ENCODE measurements at places on chromosomes 12 and 14.

- no peak for DNase-seq
Measured at GRCh38 chr12:29224572-29224971, 75.5 kb downstream of the FAR2 start.

GRCh38 chr12:4954621-4955354 lies 45.1 kb downstream of the KCNA1 start:
- DNase-seq = no peak

- DNase-seq = no peak
Measured at GRCh38 chr12:12839873-12840579, 26.9 kb downstream of the DDX47 start.

GRCh38 chr12:104699489-104700190 lies 242.9 kb downstream of the CHST11 start:
- no peak for DNase-seq

GRCh38 chr14:75426332-75427125 lies 1.3 kb upstream of the JDP2 start:
- DNase-seq = no peak

DNA sequence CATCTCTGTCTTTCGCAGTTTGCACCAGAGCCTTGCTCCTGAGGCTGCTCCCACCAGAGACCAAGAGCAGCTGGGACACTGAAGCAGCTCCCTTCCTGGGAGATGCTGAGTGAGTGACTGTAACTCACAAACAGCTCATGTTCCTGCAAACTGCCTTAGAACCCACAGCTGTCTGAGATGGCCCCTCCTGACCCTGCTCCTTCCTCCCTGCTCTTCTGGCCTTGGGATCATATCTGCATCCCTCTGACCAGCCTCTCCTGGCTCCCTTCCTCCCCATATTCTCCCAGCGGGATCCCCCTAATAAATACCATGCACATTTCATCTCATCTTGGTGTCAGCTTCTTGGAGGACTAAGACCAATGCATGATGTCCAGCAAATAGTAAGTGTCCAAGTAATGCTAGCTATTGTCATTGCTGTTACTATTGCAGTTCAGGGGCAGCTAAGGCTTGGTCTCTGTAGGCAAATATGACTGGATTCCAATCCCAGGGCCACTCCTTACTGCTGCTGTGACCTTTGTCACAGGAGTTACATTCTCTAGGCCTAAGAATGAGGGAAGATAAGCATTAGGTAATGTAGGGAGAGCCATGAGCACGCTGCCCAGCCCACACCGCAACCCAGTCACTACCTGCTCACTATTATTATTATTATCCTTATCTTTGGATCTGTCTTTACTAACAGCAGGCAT lies 47.9 kb downstream of the SYNE3 start:
- no peak for DNase-seq

- DNase-seq = no peak
Measured at GRCh38 chr12:45730084-45730347, 510 bp downstream of the ARID2 start.

- no peak for DNase-seq
Measured at GRCh38 chr12:109721276-109721675, 7.7 kb downstream of the FAM222A start.

GRCh38 chr12:120064054-120064940 lies 52.3 kb downstream of the RAB35 start:
- DNase-seq = no peak

DNA sequence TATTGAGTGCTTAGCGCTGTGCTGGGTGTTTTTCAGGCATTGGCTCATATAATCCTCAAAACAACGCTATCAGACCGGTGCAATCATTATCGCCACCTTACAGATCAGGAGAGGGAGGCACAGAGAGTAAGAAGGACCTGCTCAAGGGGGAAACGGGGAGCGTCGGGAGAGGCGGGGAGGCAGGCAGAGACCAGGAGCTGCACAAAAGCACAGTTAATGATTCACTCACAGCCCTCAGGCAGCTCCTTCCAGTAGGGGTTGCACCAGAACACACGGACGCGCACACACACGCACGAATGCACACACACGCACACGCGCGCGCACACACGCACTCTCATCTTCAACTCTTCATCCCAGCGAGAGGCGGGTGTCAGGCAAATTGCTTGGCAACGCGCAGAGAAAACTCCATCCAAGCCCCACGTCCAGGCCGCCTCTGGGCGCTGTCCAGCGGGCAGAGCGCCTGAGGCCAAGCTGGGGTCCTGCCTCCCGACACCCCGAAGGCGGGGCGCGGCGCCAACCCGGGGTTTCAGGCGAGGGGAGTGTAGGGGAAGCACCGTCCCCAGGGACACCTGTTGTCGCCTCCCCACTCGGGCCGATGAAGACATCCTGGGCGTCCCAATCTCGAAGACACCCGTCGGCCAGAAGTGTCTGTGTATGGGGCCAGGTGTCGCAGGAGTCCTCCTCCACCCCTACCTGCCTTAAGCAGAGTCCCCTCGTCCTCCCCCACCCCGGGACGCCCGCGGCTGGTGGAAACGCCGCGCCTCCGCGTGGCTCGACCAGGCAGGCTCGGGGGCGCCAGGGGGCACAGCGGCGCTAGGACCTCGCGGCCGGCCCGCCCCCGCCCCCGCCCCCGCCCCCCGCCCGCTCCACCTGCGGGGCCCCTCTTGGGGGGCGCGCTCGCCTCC lies 35.5 kb upstream of the STON2 start:
- no peak for DNase-seq

DNA sequence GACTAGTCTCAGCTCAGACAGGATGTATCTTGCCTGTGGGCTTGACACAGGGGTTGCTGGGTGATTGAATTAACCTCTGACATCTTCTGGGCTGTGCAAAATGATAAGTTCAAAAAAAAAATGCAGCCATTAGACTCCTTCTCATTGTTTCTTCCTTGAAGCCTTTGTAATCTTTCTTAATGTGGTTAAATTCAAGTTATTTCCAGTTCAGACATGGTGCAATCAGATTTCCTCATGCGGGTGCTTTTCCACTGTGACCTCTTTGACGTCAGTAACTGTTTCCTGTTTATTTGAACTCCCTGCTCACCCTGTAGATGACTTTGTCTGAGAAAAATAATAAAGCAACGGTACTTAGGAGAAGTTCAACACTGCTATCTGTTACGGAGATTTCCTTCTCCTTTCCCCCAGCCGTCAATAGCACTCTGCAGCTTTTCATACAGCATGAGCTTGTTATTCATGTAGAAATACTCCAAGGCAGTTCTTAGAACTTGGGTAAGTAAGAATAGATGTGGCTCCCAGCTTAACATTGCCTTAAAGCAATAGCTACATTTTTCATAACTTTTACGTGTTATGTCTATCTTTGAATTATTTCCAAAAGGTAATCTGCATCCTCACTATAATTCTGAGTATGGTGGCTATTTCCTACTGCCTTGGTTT lies 155.5 kb downstream of the PRKCH start:
- DNase-seq = peak; percentile 87

DNA sequence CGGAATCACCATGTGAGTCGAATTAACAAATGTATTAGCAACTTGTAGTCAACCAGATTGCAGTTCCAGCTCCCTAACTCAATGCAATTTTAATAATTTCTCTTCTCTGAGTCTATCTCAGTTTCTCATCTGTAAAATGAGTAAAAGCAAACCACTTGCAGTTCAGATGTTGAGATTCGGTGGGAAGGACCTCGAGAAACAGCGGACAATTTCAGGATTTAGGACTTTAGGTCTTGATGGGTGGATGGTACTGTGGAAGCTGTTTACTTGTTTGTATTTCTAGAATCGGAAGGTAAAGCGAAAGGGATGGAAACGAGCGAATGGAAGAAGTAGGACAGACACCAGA lies 510 bp upstream of the TTC8 start:
- DNase-seq = no peak

GRCh38 chr14:55139141-55139540 lies 10.1 kb downstream of the LGALS3 start:
- no peak for DNase-seq

DNA sequence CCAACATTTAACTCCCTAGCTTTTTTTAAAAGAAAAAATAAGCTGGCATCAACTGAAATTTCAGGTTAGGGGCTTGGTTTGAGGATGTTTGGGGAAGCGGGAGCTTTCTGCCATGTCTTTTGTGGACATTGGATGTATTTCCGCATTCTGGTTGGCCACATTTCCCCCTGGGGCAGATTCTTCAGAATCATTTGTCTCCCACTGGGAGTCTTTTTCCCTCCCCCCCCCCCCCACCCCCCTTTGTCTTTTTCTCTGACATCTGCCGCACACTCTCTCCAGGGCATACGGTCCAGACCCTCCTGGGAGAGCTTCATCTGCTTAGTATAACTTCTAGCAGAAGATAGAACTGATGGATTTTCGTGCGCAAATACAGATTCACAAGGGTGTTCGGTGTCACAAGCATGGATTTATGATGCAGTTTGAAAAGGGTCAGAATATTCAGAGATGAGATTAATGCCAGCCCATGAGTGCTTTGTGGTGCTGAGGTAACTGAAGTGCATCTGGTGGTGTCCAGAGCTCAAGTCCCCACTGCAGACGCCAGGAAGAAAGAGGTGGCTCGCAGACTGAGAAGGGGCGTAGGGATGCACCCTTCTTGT lies 40.2 kb downstream of the ETV6 start:
- DNase-seq = no peak

All from CD4-positive, alpha-beta T cell treated with Interleukin-6 at 100 ng/mL for 8 hours (primary cell).